ENCODE measurements at places on chromosomes 16 and 17.

DNA sequence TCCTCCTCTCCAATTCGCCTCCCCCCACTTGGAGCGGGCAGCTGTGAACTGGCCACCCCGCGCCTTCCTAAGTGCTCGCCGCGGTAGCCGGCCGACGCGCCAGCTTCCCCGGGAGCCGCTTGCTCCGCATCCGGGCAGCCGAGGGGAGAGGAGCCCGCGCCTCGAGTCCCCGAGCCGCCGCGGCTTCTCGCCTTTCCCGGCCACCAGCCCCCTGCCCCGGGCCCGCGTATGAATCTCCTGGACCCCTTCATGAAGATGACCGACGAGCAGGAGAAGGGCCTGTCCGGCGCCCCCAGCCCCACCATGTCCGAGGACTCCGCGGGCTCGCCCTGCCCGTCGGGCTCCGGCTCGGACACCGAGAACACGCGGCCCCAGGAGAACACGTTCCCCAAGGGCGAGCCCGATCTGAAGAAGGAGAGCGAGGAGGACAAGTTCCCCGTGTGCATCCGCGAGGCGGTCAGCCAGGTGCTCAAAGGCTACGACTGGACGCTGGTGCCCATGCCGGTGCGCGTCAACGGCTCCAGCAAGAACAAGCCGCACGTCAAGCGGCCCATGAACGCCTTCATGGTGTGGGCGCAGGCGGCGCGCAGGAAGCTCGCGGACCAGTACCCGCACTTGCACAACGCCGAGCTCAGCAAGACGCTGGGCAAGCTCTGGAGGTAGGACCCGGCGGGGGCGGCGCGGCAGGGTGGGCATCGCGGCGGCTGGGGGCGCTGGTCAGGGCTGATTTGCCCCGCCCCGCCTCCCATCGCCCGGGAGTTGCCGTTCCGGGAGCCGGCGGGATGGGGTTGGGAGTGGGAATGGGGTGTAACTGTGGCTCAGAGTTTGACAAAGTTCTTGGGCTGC, 567 bp downstream of the SOX9 start:
- peak; percentile 61 for DNase-seq

DNA sequence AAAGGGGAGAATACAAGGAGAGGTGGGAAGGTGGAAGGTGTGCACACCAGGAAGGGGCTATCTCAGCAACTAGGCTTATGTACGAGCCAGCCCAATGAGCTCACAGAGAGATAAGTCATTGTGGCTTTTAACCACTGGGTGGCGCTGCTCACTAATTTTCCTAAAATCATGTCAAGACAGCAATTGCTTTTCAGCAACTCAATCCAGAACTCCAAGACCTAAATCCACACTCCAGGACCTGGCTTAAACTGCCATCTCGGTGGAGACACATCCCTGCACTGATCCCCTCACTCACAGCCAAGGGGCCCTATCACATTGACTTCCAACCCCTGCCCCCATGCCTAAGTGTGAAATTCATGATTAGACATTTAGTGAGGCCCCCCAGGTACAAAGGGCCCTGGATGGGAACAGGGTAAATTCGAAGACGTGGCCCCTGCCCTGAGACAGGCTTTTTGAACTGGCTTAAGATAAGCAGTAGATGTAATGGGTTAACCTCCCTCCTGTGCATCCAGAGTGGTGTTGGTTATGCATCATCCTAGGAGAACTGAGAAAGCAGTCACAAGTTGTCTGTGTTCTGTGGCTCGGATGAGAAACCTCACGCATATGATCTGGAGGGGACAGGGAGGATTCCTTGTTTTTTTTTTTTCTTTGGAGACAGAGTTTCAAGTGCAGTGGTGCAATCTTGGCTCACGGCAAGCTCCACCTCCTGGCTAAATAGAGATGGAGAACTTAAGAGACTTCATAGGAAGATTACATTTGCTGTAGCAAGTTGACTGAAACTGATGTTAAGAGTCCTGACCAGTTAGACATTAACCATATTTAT, 11.5 kb downstream of the CCL16 start:
- peak; percentile 85 for DNase-seq

- DNase-seq, result no peak
Observed at GRCh38 chr16:76941113-76941512, 249.9 kb upstream of the MON1B start.

- no peak for DNase-seq
Observed at GRCh38 chr16:15682105-15682570, 32.1 kb downstream of the NDE1 start.

DNA sequence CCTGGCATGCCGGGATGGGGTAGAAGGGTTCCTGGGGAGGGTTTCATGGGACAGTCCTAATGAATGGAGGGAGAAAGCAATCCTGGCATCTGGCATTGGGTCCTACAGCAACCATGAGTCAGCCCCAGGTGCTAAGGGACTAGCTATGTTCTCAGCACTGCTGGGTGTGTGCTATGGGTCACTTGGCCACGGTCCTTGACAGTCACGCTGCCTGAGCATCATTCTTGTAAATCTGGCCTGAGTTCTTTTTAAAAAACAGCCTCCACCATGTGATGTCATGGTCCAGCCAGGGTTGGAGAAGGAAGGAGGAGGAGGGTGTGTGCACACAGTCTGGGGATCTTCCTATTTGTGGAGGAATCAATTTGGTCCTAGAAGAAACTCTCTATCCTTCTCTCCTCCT, 6.2 kb upstream of the RAMP2 start:
- no peak for DNase-seq

- DNase-seq, result no peak
Observed at GRCh38 chr17:37642681-37643080, 565 bp downstream of the DDX52 start.

DNA sequence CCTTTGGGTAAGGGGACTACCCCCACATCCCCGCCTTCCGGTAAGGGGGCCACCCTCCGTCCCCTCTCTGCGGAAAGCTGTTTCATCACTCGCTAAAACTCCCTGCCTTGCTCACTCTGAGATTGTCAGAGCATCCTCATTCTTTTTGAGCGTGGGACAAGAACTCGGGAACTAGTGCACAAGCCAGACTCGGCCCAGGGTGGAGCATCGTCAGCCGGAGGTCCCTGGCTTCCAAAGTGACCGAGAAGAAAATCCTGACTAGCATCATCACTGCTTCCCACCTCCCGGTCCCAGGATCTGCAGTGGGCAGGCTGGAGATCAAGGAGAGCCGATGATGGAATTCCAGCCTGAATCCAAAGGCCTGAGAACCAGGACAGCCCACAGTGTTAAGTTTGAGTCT, 380.3 kb downstream of the SEC14L1 start:
- DNase-seq, result no peak

DNA sequence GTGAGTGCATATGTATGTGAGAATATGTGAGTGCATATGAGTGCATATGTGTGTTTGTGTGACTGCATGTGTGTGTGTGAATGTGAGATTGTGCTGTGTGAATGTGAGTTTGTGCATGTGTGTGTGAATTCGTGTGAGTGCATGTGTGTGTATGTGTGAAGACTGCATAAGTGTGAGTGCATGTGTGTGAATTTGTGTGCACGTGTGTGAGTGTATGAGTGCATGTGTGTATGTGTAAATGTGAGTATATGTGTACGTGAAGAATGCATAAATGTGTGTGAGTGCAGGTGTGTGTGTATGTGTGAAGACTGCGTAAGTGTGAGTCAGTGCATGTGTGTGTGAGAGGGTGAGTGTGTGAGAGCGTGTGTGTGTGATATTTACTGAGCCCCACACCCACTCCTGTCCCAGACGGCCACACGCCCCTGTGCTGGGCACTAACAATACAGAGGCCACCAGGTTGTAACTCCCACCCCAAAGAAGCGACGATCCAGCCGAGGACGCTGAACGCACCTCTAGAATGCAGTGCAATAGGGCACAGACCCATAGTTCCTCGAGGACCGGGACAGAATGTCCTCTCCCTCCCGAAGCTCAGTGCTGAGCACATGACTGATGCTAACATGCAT, 97.8 kb downstream of the C16orf95 start:
- DNase-seq, result no peak

DNA sequence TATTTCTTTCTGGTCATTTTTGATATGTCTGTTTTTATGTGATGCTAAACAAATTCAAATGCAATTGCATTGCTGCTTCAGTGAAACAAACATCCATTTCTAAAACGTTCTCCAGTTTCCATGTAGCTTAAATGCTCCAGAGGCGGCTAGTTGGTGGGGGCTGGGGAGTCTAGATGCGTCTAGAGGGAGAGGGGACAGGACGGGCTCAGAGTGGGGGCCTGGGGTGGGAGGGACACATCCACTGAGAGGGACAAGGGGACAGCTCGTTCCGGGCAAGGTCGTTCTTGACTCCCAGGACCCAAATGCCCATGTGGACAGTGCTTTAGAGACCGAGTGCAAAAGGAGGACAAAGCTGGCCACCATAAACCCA, 102.3 kb downstream of the FOXL1 start:
- DNase-seq, result no peak

- DNase-seq, result no peak
Observed at GRCh38 chr17:69909389-69909788, 165.6 kb upstream of the KCNJ16 start.

DNA sequence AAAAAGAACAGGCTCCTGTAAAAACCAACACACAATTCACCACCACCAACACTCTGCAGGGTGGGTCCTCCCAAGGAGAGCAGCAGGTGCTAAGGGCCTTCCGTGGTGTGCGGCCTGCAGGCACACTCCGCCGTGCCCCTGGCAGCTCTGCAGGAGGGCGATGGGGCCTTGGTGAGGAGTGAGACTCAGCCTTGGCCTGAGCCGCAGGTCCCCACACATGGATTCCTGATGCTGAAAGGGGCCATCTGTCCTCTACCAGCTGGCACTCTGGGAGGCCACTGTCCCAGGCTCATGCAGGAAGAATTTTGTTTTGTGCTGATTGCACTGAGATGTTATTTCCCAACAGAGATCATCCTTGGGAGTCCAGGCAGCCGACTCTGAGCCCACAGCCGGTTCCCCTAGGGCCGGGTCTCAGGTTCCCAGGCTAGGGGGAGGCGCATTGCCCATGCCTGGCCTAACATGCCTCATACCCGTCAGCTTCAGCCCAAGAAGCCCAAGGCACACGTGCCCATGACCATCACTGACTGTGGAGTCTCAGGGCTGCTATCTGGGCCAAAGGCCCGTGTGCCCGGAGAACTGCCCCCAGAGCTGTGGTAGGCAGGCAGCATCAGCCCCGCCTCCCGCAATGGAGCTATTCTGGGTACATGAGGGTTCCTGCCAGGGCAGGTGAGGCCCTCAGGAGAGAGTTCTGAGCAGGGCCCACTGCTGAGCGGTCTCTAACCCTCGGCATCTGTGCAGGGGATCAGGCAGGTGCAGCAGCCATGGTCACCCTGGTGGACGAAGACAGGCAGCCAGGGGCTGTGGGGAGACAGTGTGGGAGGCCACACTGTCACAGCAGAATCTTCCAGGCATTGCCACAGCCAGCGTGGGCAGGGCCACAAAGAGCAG, 97.9 kb upstream of the ZNF469 start:
- DNase-seq, result no peak

GRCh38 chr16:76265434-76266045, 11.7 kb upstream of the CNTNAP4 start:
- no peak for DNase-seq

GRCh38 chr17:42682722-42683403, 532 bp downstream of the CNTNAP1 start:
- DNase-seq, result no peak

- DNase-seq, result peak; percentile 8
Observed at GRCh38 chr16:80804526-80805383, at the start of gene CDYL2. Gene CDYL2 (minus strand): TSS chr16:80804598. CDS start chr16:80804173, 425 bp downstream.

- DNase-seq, result no peak
Observed at GRCh38 chr17:6475411-6475810, 31.2 kb downstream of the PIMREG start.

DNA sequence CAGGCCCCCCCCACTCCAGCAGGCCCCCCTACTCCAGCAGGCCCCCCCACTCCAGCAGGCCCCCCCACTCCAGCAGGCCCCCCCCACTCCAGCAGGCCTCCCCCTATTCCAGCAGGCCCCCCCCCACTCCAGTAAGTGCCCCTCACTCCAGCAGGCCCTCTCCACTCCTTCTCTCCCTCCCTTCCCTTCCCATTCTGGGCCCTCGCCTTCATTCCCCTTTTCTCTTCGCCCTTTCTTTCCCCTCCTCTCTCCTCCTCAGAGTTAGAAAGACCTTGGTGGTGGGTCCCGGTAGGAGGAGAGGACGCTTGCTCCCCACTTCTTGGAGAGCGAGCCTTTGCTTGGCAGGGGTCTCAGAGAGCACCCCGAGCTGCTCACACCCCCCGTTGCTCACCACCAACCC, 177.0 kb upstream of the TNRC6C start:
- no peak for DNase-seq

DNA sequence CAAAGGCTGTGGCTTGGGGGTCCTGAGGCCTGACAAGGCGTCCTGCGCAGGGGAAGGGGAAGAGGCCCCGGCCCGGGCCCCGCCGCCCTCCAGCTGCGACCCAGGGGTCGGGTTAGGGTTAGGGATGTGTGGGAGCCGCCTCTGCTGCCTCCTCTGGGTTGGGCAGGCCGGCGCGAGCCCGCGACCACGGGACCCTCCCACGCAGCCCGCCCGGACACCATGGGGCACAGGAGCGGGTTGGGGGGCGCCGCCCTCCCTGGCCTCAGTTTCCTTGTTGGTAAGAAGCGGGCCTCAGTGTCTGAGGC, 386 bp downstream of the CIAO3 start:
- DNase-seq, result no peak

DNA sequence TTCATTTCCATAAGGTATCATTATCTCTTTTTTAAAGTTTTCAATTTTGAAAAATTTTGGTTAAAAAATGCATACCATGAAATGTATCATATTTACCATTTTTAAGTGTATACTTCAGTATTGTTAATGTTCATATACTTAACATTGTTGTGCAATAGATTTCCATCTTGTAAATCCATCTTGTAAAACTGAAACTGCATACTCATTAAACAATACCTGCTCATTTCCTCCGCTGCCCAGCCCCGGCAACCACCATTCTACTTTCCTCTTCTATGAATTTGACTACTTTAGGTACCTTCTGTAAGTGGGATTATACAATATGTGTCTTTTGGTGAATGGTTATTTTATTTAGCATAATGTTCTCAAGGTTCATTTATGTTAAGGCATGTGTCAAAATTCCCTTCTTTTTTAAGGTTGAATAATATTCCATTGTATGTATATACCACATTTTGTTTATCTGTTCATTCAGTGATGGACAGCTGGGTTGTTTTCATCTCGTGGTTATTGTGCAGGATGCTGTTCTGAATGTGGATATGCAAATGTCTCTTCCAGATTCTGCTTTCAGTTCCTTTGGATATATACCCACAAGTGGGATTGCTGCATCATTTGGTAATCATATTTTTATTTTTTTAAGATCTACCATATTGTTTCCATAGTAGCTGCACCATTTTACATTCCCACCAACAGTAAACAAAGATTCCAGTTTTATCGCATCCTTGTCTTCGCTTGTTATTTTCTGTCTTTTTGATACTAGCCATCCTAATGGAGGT, 6.7 kb downstream of the CCL2 start:
- no peak for DNase-seq

DNA sequence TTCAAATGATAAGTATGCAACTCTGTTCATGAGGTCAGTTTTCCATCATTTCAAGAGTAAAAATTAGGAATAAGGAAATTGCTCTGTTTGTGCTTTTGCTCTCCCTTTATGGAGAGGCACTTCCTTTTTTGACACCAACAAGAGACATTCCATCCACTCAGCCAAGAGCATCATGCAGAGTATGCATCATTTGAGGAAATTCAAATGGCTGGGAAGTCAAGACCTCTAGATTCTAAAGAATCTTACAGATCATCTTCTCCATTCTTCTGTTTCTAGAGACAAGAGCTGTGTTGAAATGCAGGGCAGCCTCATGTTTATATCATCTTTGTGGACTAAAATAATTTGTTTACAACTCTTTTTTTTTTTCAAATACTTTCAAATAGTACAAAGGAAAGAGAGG, 669.4 kb downstream of the CDH11 start:
- DNase-seq, result no peak

- no peak for DNase-seq
Observed at GRCh38 chr16:12535535-12536411, 267.9 kb downstream of the CPPED1 start.
